Stomach (tissue), 19 donors: ENCODE measurements at places on chromosomes 1 and 21. TPM values are rescaled to one million over a fixed set of nuclear protein-coding genes. Genes with fewer than 3 reads are reported as not detected.

DNA sequence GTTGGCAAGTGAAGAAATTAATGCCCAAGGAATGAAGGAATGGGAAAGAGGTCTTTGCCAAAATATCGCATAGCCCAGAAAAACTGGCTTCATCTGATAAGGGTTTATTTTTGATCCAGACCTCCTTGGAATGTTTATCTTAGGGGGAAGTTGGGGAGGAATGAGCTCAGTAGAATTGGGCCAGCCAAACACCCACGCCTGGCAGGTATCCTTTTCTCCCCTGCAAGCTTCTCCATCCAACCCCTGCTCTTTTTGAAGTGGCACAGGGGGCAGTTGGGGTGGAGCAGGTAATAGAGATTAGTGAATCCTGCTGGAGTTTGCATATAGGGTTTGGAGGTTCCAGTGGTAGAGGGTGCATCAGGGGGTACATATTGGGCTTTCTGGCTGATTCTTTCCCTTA lies 21.1 kb downstream of the INTS3 start:
- no peak for DNase-seq

- no peak for DNase-seq
These were observed 210.3 kb downstream of the SETD4 start for GRCh38 chr21:35850029-35850428.

DNA sequence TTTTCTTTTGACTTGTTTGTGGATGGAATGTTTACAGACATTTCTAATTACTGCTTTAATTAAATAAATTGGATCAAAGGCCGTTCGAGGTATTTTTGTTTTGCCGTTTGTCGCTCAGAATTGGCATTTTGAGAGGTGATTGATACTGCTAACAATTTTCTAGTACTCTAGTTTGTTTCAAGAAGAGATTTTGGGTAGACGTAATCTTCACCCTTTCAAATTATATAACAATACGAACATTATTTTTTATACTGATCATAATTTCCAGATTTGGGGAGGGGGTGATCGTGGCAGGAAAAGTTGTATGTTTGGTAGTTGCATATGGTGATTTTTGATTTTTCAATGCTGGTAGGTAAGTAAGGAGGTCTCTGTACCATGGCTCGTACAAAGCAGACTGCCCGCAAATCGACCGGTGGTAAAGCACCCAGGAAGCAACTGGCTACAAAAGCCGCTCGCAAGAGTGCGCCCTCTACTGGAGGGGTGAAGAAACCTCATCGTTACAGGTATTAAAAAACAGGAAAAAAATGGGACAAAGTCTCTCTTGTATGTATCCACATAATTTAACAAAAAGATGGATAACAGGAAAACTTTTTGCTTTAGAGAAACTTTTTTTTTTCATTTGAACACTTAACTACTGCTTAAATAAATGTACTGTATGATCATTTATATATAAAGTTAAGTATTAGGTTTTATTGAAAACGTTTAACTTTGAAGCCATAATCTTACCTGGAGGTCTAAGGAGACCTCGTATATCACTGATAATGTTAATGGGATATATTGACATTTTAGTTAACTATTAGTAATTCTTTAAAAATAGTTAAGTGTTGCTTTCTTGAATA lies 1.7 kb downstream of the H3-3A start:
- DNase-seq = peak; percentile 47

DNA sequence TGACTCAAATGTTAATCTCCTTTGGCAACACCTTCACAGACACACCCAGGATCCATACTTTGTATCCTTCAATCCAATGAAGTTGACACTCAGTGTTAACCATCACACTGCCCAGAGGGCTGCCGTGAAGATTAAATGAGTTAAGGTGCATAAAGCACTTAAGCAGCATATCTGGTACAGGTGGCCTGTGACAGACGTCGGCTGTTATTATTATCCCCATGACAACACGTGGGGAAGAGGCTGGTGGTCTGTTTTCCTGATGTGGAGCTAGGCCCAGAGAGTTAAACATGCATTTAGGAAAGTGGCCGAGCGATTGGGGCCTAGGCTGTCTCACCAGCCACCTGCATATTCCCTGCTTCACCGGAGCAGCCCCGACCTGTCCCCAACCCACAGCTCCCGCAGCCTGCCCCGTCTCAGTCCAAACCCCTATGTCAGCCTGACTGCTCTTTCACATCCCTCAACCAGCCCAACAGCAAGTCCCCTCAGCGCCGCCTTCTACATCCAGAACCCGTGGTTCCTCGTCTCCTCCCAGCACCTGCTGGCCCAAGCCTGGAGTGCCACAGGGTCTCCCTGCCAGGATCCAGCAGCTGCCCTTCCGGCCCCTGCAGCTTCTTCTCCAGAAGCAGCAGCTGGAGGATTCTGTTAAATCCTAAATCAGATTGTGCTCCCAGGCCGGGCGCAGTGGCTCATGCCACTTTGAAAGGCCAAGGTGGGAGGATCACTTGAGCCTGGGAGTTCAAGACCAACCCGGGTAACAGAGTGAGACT lies 77.9 kb downstream of the FBXO2 start:
- DNase-seq = no peak

- DNase-seq = no peak
These were observed 5.1 kb upstream of the TRIM62 start for GRCh38 chr1:33186936-33187335.

GRCh38 chr1:232529747-232530146 lies 100.2 kb downstream of the SIPA1L2 start:
- DNase-seq = no peak

DNA sequence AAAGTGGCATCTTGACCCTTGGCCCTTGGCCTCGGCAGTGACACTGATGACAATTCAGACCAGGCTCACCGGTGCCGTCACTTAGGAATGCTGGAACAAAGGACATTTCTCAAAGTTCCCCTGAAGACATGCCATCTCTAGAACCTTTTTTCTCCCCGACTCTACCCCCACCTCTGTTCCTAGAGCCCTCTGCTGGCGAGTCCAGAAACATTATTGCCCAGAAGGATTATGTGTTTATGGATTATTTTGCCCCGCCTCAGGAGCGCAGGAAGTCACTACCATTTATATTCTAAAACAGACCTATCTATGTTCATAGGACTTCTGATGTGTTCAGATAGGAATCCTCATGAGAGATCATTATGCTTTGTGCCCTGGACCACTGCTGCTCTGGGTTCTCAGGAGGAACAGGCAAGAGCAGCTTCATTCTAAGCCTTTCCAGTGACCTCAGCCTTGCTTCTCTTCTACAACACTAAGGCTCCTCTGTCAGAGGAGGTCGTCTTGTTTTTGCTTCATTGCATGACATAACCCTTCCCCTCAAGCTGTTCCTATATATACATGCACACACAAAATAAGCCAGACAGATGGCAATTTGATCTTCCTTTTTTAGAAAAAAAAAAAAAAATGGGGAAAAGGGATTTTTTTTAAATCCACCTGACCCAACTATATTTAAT lies 12.4 kb upstream of the SHISA4 start:
- no peak for DNase-seq

DNA sequence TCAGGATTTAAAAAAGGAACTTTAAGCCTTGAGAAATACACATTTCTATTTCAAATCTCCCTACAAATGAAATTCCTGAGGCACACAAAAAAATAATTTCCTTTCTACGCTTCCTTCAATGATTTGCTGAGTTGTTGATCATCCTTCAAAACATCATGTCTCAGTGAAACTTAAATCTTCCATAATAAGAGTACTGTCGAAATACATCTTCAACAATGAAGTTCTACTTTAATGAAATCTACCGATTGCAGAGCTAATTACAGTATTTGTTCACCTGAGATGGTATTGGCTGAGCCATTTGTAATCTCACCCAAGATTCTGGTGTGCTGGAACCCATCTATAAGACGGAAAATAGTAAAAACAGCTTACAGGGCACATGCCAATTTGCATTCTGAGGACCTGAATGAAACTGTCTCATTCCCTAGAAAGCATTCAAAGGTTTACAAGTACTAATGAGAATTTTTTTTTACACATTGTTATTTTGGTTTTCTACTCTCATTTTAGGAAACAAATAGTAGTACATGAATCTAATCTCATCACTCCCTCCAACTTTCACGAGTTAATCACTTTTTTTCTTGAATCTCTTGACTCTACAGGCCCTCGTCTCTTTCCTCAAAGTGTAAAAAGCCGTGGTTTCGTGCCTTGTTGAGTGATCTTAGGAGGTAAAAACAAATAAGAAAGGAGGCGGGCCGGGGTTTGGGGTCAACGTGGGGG lies 1.1 kb downstream of the CHML start:
- DNase-seq = peak; percentile 21

GRCh38 chr1:6777813-6778212 lies 7.4 kb upstream of the CAMTA1 start:
- no peak for DNase-seq

The NTNG1 gene
- total RNA-seq = 0.45 TPM

The ATAD3C gene
- 1.3 TPM for total RNA-seq

The PTGFR gene
- 0.89 TPM for total RNA-seq
